Activated T-helper 17 cell treated with anti-CD3 and anti-CD28 coated beads, Interleukin-2, amount 50 U/mL, for 72 hours (primary cell): ENCODE measurements at places on chromosomes 7 and 10.

DNA sequence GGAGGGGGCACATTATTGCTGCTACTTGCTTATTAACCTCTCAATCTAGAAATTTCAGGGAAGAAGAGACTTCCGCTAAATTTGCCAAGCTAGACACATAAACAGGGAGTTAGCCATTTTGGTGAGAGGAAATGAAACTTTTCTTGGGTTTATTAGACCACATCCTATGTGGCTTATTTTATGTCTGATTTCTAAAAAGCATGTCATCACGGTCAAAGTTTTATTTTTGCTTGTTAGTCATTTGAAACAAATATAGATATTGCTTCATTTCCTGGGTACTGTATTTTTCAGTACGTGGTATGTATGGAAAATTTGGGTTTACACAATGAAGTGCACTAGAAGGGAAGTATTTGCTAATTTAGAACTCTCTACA is 144.1 kb downstream of the TCF7L2 start:
- no peaks in the 10 kb centered on the region for H3K36me3 ChIP-seq
- peak; percentile 68 for ATAC-seq
- peaks cover 15% of the 10 kb centered on the region for H3K4me1 ChIP-seq
- H3K27ac ChIP-seq: peak overlapping the region; percentile 10
- H3K27me3 ChIP-seq: no peaks in the 10 kb centered on the region

DNA sequence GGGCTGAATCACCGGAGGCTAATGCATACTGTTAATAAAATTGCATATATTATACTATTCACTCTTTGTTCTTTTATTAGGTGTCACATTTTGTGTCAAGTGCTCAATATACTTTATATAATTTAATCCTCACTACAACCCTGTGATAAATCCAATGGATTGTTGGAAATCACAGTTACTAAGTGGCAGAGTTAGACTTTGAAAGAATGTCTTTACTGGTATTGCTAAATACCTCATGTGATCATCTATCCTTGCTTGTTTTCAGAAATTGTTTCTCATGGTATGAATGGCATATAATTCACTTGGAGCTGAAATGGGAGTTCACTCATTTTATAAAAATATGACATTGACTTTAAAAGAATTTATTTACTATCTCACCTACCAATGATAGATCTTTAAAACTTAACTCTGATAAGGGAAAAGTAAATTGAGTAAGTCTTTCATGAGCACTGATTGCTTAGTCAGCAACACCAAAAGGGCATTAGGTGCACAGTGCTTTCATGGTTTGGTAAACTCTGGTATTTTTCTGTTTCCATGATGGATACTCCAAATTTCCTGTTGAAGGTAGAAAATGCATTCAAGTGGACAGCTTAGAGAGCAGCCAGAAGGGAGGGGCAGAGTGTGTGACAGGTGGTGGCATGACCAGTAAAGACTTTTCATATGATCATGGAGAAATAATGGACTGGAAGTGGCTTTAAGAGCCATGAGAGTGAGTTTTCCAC is 22.6 kb downstream of the ENKUR start:
- H3K4me3 ChIP-seq: no peak overlapping the region
- no peak for ATAC-seq
- H3K36me3 ChIP-seq: no peaks in the 10 kb centered on the region
- no peak overlapping the region for H3K27ac ChIP-seq
- no peaks in the 10 kb centered on the region for H3K4me1 ChIP-seq

DNA sequence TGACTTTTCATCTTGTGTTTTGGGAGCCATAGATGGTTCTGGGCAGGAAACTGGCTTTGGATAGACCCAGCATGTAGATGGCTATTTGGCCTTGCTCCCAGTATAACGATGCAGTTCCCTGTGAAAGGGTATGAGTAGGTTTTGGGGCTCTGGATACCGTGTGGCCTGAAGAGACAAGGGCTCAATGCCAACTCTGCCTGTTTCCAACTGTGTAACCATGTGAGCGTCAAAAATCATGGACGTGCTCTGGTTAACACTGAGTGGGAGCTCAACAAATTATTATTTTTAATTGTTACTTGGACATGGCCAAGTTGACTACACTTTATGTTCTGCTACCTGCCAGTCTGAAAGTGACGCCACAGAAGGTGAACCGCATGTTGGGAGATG is 41.8 kb downstream of the EGFR start:
- H3K4me1 ChIP-seq: no peaks in the 10 kb centered on the region
- no peak overlapping the region for H3K4me3 ChIP-seq
- no peak overlapping the region for H3K27ac ChIP-seq
- no peaks in the 10 kb centered on the region for H3K36me3 ChIP-seq
- ATAC-seq: no peak

GRCh38 chr7:101232141-101232850 is 5.3 kb downstream of the CLDN15 start:
- no peaks in the 10 kb centered on the region for H3K4me1 ChIP-seq
- H3K27me3 ChIP-seq: no peaks in the 10 kb centered on the region
- no peak for ATAC-seq
- H3K36me3 ChIP-seq: peaks cover 32% of the 10 kb centered on the region

DNA sequence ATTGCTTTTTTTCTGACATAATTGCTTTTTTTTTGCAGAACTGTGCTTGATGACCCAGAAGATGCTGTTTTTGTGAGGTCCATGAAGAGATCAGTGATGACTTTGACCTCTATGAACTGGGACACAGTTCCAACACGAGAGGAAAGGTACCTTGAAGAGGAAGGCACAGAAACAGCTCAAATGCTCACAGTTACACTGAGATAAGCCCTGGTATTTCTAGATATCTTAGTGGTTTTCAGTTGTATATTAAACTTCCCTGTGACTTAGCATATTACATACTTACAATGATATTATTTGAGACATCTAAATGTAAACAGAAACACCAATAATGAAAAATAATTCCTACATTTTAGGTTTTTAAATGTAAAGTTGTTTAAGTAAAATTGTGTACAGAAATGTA is 54.7 kb downstream of the LRRC72 start:
- ATAC-seq: no peak
- H3K4me3 ChIP-seq: no peak overlapping the region
- H3K27ac ChIP-seq: no peak overlapping the region
- peaks cover 10% of the 10 kb centered on the region for H3K27me3 ChIP-seq
- H3K4me1 ChIP-seq: no peaks in the 10 kb centered on the region
